CD14-positive monocyte (primary cell): ENCODE measurements at places on chromosomes 4 and X.
A peak's percentile ranks its signal among the peaks of the same experiment; 100 is the strongest.

DNA sequence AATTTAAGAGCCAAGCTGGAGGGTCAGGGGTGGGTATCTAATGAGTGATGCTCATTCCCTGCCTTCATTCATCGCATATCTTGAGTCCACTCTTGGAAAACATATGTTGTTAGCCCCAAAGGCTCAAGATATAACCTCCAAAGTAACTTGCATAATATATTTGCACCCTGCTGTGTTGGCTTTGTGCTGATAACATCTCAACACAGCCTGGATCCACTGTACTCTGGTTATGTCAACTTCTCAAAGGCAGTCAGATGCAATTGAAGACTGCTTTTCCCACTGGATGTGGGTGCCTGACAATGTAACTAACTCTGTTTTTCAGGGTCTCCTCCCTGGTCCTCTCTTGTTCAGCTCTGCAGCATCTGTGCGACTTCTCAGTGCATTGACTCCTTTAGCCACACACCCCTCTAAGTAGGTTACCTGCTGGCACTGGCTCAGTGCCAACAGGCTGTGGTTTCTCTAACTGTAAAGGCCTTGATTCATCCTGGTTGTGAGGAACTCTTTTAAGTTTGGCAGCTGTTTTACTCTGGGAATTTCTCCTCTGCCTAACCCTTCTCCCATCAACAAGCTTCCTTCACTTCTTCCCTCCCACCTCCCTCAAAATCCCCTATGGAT is 28.1 kb downstream of the SLC16A2 start:
- no peak for DNase-seq

DNA sequence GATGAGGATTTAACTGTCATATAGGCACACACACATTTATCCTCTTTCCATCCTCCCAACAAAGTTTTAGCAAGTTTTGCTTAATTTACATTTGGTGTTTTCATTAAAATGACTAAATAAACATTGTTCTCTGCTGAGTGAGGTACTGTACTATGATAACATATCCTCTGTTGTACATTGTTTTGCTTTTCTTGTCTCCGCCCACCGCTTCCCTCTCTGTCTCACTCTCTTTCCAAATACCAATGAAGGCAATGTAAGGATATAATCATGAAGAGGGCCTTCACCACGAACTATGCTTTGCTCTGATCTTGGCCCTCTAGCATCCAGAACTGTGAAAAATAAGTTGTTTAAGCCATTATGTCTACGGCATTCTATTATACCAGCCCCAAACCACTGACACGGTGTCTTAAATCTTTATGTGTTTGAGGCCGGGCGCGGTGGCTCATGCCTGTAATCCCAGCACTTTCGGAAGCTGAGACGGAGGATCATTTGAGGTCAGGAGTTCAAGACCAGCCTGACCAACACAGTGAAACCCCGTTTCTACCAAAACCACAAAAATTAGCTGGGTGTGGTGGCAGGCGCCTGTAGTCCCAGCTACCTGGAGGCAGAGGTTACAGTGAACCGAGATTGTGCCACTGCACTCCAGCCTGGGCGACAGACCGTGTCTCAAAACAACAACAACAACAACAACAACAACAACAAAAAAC is 65.3 kb downstream of the HPRT1 start:
- DNase-seq, result no peak

GRCh38 chr4:176187624-176188023 is 7.8 kb downstream of the SPATA4 start:
- DNase-seq, result no peak

DNA sequence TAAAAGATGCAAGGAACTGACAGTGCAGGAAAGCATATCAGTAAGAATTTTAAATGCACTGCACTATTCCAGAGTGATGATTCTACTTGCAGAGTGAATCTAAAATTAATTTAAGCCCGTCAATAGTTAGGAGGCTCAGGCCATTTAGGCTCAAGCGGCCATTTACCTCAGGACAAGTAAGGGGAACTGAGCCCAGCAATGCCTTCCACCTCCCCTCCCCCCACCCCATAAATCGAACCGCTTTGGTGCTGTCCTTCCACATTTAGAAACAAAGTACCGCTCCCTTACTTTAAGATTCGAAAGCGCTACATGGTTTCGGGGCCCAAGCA is 665 bp downstream of the RBM41 start:
- no peak for DNase-seq

DNA sequence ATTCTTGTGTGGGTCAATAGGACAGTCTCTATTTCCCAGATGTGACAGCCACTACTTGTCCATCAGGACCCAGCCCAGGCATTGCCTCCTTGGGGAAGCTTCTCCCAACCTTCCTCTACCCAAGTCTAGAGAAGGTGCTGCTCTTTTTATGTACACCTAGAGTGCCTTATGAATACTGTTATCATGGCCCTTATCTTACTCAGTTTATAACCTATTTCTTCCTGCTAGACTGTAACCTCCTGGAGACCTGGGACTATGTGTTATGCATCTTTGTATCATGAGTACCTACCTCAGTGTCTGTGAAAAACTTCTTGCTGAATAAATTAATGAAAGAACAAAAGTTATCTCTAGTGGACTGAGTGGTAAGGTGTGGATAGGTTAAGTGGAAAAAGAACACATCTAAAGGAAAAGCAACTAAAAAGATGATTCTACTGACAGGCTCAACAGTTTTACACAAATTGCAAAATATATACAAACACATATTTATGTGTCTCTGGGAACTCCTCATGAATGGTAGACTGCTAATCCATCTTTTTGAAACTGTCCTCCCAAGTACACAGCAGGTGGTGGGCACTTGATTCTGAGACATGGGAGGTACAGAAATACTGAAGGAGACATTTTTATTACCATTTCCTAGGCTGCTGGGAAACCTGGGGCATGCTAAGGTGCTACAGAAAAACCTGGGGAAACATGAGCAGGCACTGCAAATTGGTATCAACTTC is 106.6 kb downstream of the SH3RF1 start:
- DNase-seq, result no peak

GRCh38 chr4:20284990-20285389 is 33.3 kb downstream of the SLIT2 start:
- no peak for DNase-seq

- no peak for DNase-seq
These were observed 555.7 kb downstream of the PCDH7 start for GRCh38 chr4:31275906-31276305.

DNA sequence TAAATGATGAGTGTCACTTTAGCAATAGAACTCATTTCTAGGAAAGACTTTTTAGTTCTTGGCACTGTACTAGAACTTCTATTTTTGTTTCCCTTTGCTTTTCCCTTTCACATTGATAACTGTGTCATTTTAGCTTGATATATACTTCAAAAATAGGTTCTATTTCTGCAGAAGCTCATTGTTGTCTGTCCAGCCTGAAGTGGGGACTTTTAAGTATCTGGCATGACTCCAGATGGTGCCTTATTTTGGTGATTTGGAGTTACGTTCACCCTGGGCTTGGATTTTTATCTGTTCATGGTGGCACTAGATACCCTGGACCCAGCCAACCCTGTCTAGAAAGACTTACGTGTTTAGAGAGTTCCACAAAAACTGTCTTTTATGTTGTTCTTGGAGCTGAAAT is 3.4 kb downstream of the ABHD18 start:
- DNase-seq, result no peak

DNA sequence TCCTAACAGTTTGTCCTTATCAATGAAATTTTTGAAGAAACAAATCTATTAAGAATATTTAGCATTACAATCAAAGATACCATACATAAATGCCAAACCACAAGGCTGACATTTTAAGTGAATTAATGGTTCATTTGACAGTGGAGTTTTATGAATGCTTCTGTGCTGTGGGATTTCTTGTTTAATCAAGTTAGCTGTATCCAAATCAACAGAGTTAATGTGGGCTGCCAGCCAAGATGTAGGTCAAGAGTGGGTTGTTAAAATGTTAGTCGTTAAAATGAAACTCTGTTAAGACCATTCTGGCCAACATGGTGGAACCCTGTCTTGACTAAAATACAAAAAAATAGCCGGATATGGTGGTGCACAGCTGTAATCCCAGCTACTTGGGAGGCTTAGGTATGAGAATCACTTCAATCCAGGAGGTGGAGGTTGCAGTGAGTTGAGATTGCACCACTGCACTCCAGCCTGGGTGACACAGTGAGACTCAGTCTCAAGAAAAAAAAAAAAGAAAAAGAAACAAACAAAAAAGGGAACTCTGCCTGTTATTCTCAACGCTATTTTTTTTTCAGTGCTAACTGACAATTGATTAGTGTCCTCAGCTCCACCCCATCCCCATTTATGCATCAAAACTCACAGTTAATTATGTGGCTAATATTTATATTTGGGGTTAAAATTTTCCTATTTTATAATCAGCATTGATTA is 20.2 kb downstream of the GPAT3 start:
- DNase-seq, result peak; percentile 66

DNA sequence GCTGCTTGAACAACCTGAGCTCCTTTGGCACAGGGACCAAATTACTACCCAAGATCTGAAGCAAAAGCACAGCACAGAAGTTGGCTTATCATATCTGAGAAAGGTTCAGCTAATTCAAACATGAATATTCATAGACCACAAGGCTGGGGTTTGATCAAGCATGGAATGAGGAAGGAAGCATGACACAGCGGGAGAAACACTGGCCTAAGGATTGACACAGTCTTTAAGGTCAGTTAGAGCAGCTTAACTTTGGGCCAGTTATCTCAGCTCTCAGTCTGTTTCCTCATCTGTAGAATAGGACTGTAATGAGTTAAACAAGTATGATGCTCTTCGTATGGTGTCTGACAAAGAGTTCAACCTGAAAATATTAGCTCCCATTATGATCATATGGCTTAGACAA is 88.5 kb upstream of the CBR4 start:
- peak; percentile 73 for DNase-seq

DNA sequence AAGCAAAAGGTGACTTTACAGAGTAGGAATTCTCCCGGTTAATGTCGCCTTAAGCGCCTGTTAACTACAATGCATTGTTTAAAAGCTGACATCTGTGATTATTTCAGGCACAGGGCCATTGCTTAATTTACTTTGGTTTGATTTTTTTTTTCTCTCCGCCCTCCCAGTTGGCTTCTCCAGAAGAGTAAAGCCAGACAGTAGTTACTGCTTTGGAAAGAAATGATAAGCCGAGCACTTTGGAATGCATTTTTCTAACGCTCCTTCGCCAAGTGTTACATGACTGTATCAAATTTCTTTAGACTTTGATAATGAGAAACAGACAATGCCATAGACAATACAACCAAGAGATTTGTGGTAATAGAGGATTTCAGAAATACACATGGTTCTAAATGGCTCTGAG is 383.0 kb upstream of the TENM3 start:
- DNase-seq, result no peak

- peak; percentile 14 for DNase-seq
These were observed 121.0 kb upstream of the DIAPH2 start for GRCh38 chrX:96563646-96564045.
